Posterior vena cava (tissue), 2 donors: ENCODE measurements at places on chromosomes 11 and 22. TPM values are rescaled to one million over a fixed set of nuclear protein-coding genes. Genes with fewer than 3 reads are reported as not detected.

Gene RAG2
- not detected for total RNA-seq

Gene OR52A1
- not detected for total RNA-seq

Gene OR52E8
- not detected for total RNA-seq

Gene HIC2
- total RNA-seq, result 3.3 TPM

Gene PLAAT5
- total RNA-seq, result 0.86 TPM

Gene OR5P2
- not detected for total RNA-seq

Gene PAMR1
- 15.2 TPM for total RNA-seq

Gene FAM83F
- not detected for total RNA-seq

Gene FGF19
- not detected for total RNA-seq

Gene BLID
- 4.1 TPM for total RNA-seq

Gene CCDC188
- total RNA-seq, result 1.00 TPM

Gene F2
- total RNA-seq, result not detected

Gene TMEM109
- total RNA-seq, result 125 TPM

Gene RELT
- 10.8 TPM for total RNA-seq

Gene MS4A6E
- not detected for total RNA-seq

Gene DRICH1
- 0.19 TPM for total RNA-seq

Gene KCNE3
- 2.6 TPM for total RNA-seq

Gene UCP2
- 38.7 TPM for total RNA-seq

Gene IPO7
- 169 TPM for total RNA-seq

Gene OR52I1
- not detected for total RNA-seq

Gene ST14
- total RNA-seq, result 4.9 TPM

Gene SYT13
- not detected for total RNA-seq

Gene IGSF22
- total RNA-seq, result 0.38 TPM

Gene OMP
- not detected for total RNA-seq

Gene PLCB3
- 26.1 TPM for total RNA-seq

Gene PLAAT2
- total RNA-seq, result not detected

Gene MB
- 2.3 TPM for total RNA-seq

Gene MMP13
- total RNA-seq, result not detected

Gene DAGLA
- 1.8 TPM for total RNA-seq

Gene CRYBB3
- total RNA-seq, result not detected

Gene ZBED5
- total RNA-seq, result 40.5 TPM

Gene MPPED2
- 5.5 TPM for total RNA-seq

Gene CASP4
- total RNA-seq, result 43.5 TPM

Gene PARVG
- 9.8 TPM for total RNA-seq

Gene FXYD2
- total RNA-seq, result 3.6 TPM

Gene RFPL1
- not detected for total RNA-seq

Gene NFRKB
- 14.3 TPM for total RNA-seq

Gene C11orf21
- 1.8 TPM for total RNA-seq

Gene OSBP2
- 2.1 TPM for total RNA-seq

Gene VSIG10L2
- not detected for total RNA-seq

Gene PIK3IP1
- total RNA-seq, result 12.8 TPM

Gene ART1
- total RNA-seq, result 0.42 TPM

Gene ATP5MG
- 121 TPM for total RNA-seq

Gene SCUBE1
- 0.79 TPM for total RNA-seq

Gene XRRA1
- total RNA-seq, result 6.9 TPM

Gene CCDC85B
- 31.8 TPM for total RNA-seq

Gene DNAJB7
- total RNA-seq, result not detected

Gene CCDC81
- total RNA-seq, result 9.8 TPM

Gene TCIRG1
- 80.8 TPM for total RNA-seq

Gene MIOX
- not detected for total RNA-seq

Gene RNF121
- total RNA-seq, result 29.0 TPM

Gene PIWIL4
- total RNA-seq, result 4.5 TPM

Gene RCOR2
- total RNA-seq, result 2.7 TPM

Gene PATE4
- total RNA-seq, result not detected

Gene MUC5B
- total RNA-seq, result 0.69 TPM

Gene OR52K2
- not detected for total RNA-seq
